ENCODE measurements at places on chromosomes 3 and 15.

DNA sequence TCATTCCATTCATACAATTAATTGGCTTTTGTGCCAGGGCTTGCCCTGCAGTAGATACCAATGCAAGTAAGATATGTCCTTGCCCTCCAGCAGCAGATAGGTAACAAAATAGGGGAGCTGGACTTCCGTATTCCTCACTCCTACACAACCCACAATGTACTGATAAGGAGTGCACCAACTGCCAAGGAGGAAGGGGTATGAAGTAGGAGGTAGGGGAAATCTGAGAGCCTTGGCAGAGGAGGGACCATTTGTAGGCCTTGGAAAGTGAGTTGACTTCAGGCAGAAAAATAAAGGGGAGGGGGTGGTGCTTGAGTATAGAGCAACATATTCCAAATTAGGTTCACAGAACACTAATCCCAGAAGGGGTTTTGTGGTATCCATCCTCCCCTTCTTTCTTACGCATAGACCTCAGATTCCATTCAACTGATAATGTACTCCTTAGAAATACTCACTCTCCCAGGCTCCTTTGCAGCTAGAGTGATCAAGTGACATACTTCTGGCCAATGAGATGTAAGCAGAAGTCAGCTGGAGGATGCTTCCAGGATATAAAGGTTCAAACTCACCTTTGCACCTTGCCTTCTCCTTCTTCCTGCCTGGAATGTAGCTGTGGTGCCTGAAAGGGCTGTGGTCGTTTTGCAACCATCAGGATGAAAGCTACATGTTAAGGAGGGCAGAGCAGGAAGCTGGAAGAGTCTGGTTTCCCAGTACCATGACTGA, 127.1 kb upstream of the SMAD3 start:
- no peak for DNase-seq

DNA sequence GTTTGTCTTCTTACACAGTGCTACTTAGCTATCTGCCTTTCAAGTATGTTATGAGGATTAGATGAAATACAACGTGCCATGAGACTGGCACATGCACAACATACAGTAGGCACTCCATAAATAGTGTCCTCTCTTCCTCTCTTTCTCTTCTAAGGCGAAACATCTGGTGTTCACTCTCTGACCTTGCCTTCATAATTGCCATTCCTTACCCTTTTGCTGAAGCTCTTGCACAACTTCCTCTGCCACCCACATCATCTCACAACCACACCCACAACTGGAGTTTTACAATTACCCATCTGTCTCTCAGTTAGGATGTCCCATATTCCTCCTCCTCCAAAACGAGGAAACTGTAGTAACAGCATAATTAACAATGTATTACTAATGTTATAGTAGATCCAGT, 26.4 kb upstream of the ACP3 start:
- no peak for DNase-seq

- peak; percentile 58 for DNase-seq
These were observed 87.9 kb downstream of the CHST2 start for GRCh38 chr3:143207338-143207961.

GRCh38 chr15:60096157-60096556, 92.0 kb downstream of the FOXB1 start:
- DNase-seq: no peak

DNA sequence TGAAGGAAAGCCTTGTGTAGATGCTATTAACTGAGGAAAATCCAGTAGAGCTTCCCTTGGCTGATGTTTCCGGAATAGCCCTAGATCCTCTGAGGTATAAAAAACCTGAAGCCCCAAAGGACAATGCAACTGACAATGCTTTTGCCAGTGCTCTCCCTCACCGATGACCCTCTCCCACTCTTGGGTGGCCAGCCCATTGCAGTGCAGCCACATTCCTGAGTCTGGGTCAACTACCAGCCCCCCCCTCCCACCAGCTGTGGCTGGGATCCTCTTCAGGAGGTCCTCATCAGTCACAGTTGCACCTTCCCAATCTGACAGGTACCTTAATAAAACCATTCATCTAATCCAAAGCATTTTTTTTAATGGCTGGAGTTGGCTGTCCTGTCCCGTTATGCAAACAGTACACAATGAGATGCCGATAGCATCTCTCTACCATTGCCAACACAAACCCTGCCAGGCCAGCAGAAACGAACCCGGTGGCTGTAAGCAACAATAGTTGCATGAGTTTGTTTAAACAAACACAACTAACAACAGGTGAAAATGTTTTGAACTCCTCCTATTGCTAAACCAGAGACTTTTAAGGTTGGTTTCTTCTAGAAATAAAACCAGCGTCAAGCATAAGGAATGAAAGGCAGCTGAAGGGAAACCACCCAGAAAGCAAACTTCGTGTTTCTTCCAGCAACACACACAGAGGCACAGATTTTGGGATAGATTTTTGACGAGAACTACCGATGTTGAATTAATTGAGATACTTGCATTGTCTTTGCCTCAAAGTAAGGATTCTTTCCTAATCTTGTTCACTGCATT, 128.3 kb upstream of the ARHGEF3 start:
- DNase-seq: no peak

DNA sequence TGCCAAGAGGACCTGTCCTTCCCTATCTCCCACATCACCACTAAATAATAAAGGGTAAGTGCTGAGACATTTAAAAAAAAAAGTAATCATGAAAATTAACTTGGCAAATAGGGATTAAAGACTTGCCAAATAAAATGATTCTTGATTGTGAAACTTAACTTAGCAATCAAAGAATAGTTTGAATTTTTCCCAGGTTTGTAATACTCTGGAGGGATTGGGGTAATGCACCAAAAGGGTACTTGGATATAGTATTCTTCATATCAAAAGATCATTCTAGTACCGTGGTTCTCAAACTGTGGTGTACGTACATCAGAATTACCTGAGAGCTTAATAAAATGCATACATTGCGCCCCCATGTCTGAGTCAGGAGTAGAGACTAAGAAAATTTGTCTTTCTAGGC, 28.5 kb downstream of the CALML4 start:
- no peak for DNase-seq

- DNase-seq: no peak
These were observed 985.6 kb downstream of the EPHA3 start for GRCh38 chr3:90092994-90093393.

DNA sequence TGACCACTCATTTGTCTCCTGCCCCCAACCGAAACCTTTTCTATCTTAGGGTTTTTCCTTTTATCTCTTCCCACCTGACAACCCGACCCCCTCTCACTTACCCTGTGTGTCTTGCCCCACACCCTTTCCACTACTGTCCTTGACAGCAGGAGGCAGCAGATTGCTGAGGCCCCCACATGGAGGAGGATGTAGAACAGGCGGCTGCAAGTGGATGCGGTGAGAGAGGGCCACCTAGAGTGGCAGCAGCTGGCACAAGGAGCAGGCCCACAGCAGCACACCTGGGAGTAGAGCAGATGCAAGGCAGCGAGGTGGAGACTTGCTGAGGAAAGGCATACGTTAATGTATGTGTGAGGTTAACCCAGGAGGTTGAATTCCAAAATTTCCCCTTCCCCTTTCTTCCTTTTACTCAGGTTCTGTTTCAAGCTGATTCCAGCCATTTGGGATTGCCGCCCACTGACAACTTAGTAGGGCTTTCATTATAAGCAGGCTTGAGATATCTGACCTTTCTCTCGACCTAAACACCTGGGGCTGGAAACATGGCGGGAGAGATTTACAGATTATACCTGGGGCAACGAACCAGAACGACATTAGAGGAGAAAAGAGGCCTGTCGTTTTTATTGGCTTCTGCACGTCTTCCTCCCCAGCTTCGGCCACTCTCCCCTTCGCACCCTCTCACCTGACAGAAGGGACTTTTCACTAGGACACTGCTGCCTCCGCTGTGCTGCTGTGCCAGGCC, 643 bp downstream of the SERINC4 start:
- peak; percentile 23 for DNase-seq

GRCh38 chr3:14122301-14122700, 2.4 kb downstream of the CHCHD4 start:
- peak; percentile 2 for DNase-seq

- no peak for DNase-seq
These were observed 281.3 kb upstream of the LMCD1 start for GRCh38 chr3:8220291-8220690.

GRCh38 chr3:53255423-53255774, 423 bp downstream of the TKT start:
- DNase-seq: peak; percentile 71

GRCh38 chr3:134802428-134803050, 7.5 kb downstream of the EPHB1 start:
- DNase-seq: no peak

DNA sequence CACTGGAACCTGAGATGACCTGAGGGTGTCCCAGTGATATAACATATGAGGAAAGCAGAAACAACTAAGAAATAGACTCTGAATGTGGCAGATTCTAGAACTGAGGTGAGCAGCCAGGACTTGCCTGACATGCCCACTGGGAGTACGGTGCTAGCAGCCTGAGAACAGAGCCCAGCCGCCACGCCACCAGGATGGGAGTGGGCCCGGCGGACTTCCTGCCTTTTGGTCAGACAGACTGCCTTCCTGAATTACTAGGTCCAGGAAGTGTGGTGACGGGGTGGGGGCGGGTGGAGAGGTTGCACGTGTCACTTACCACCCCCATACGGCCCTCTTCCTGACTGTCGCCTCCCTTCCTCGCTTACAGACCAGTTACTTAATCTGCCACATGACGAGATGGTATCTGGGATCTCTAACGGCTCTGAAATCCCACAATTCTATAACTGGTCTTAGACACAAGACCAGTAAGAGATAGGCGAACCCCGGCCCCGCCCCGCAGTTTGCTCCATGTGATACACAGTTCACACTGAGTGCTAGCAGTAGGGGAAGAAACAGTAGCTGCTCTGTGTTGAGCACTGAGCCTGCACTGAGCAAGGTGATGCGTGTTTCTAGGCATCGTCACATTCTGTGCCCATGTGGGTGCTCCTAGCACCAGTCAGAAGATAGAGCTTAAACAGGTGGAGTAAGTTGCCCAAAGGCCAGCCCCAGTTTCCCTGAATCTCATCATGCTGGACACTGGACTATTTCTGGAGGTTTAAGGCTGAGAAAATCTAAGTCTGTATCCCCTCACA, 95.7 kb downstream of the CPN2 start:
- no peak for DNase-seq

- DNase-seq: no peak
These were observed 58.1 kb upstream of the CA12 start for GRCh38 chr15:63439536-63440264.

GRCh38 chr3:5188419-5189221, 1.1 kb downstream of the EDEM1 start:
- DNase-seq: peak; percentile 36

DNA sequence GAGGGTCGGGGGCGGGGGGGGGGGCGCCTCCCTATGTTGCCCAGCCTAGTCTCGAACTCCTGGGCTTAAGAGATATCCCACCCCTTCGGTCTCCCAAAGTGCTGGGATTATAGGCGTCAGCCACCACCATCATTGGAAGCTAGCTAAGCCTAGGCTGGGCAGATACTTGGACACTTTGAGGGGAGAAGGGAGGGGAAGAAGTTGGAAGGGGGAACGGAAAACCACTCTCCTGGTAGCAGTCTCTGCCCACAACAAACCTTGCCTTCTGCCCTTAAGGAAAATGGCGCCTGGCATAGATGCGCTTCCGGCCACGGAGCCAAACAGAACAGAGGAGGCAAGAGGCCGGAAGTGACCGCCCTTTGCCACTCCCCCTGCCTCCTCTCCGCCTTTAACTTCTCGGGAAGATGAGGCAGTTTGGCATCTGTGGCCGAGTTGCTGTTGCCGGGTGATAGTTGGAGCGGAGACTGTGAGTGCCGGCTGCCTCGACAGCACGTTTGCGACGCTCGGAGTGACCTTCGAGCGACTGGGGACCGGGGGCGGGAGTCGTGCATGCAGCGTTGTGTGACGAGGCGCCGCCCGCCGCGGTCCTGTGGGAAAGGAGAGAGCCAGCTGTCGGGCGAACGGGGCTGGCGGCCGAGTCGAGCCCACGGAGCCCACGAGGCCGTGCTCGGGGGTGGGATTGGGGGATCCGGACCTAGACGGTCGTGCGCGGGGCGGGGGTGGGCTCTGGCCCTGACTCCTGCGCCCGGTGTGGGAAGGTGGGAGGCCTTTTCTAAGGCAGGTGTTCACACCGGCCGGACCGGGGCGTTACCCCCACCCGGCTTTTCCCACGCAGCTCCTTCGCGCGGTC, at the start of gene MFN1:
MFN1 (plus strand) TSS at position 365 of the 850 bp plus-strand sequence. CDS start 1,143 bp downstream, outside the sequence.
- DNase-seq: peak; percentile 92

GRCh38 chr15:85556618-85556895, 176.2 kb downstream of the AKAP13 start:
- no peak for DNase-seq

GRCh38 chr3:10299175-10299574, 6.4 kb upstream of the GHRL start:
- DNase-seq: no peak

GRCh38 chr15:70343961-70344621, 246.4 kb upstream of the TLE3 start:
- DNase-seq: no peak

DNA sequence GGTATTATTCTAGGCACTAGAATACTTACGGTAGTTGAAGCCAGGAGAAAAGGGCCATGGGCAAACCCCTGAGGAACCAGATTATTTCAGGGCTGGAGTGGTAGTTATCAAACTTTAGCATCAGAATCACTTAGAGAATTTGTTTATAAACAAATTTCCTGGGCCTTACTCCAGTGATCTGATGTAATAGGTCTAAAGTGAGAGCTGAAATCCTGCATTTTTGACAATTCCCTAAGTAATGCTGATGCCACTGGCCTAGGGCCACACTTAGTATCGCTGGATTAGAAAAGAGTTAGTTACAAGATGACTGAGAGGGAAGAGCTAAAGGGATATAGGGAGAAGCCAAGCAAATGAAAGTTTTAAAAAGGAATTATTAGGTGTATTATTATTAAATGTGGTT, 412.5 kb upstream of the THRB start:
- no peak for DNase-seq

- DNase-seq: no peak
These were observed 22.3 kb downstream of the ANKDD1A start for GRCh38 chr15:64934023-64934422.

DNA sequence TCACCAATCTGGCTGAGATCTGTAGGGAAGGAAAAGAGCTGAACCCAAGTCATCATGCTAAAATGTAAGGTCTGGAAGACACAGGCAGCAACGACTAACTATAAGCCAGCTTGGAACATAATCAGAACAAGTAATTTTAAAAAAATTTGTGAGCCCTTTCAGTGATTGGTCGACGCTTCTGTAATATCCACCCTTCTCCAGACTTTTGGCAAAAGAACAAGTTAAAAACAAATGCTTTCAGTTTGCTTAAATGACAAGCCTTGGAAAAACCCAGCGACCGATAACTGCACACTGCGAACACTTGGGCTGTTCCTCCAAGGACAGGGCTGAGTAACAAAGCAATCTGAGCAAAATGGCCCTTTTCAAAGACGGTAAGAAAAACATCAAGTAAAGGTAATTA, 49.6 kb downstream of the PCSK6 start:
- no peak for DNase-seq

- peak; percentile 49 for DNase-seq
These were observed 26.2 kb downstream of the POLR2M start for GRCh38 chr15:57732526-57733331.

Measured in GM13977 (cell line).